Midbrain (tissue), 1 donor: ENCODE measurements at places on chromosomes 3 and 15.

- DNase-seq = no peak
These were observed 50.7 kb downstream of the XYLB start for GRCh38 chr3:38397320-38397719.

DNA sequence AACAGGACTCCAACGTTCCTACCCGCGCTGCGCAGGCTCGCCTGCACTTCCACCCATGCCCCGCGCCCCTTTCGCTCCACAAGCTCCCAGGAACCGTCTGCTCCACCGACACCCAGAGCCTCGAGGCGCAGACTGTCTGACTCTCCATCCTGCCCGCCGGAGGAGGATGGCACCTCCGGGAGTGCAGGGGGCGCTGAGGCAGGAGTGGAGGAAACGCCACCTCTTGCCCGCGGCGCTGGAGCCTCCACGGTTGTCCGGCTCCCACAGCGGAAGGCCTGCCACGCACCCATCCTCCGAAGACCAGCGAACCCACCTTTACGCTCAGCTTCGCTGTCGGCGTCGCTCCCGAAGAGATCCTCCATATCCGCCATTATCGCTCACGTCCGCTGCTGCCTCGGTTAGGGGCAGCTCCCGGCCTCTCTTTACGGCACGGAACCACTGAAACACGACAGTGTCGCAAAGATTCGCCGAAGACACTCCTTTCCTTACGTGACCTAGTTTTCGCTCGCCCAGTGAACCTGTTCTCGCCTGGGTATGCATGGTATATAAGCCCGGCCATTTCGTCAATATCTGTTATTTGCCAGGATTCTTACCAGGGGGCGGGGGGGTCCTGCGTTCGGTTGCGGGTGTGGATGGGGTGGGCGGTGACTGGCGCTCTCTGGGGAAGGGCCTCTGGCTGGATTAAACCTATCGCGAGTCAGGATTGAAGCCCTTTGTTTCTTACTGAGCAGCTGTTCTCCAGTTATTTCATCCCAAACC lies at the start of gene LEO1:
Gene LEO1, minus strand, starts transcription at position 404 of the 759 bp plus-strand sequence. Its CDS starts 33 bp downstream, at position 371.
- peak; percentile 95 for DNase-seq

DNA sequence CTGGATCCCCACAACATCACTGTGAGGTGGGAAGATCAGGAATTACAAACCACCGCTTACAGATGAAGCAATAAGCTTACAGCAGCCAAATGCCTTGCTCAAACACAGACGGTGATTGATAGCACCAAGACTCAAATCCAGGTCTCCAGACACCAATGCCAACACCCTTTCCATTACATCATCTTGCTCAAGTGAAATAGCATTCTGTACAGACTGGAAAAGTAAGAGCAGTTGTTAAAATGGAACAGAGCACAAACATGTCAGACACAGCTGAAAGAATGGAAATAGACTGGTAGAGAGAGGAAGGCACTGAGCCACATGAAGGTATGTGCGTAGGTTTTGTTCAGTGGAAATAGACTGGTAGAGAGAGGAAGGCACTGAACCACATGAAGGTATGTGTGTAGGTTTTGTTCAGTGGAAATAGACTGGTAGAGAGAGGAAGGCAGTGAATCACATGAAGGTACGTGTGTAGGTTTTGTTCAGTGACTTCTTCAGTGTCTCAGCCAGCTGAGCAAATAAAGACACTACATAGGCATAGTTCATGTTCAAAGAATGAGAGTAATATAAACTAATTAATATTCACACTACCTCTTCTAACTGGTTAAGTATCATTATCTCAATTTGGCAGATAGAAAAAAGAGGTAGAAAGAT lies 15.6 kb downstream of the CLDN1 start:
- no peak for DNase-seq

DNA sequence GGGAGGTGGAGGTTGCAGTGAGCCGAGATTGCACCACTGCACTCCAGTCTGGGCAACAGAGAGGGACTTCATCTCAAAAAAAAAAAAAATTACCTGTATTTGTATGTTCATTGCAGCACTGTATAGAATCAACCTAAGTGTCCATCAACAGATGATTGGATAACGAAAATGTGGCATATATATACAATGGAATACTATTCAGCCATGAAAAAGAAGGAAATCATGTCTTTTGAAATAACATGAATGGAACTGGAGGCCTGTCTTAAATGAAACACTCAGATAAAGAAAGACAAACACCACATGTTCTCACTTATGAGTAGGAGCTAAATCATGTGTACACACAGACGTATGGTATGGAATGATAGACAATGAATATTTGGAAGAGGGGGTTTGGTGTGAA lies 59.4 kb upstream of the MEF2A start:
- no peak for DNase-seq

DNA sequence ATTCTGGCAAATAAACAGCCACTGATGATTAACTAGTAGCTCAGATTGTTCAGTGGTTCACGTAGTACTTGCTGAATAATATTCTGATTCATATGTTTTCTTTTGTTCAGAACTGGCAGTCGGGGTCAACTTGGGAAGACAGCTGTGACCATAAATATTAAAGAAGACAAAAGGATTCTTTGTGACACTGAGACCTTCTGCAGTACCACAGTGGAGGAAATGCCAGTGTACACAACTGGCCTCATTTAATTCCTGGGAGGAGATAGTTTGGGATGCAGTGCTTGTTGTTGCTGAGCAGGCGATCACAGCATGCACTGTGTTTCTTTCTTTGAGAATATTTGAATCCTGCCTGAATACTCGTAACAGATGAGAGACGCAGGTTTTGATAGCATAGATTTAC lies 26.7 kb upstream of the MCF2L2 start:
- peak; percentile 77 for DNase-seq

- no peak for DNase-seq
These were observed 10.4 kb upstream of the KLF13 start for GRCh38 chr15:31316135-31316795.

GRCh38 chr3:36372534-36372935 lies 7.8 kb upstream of the STAC start:
- no peak for DNase-seq

GRCh38 chr15:67809441-67809840 lies 15.9 kb upstream of the SKOR1 start:
- no peak for DNase-seq

- no peak for DNase-seq
These were observed 77.2 kb downstream of the IL12A start for GRCh38 chr3:160065786-160066185.

DNA sequence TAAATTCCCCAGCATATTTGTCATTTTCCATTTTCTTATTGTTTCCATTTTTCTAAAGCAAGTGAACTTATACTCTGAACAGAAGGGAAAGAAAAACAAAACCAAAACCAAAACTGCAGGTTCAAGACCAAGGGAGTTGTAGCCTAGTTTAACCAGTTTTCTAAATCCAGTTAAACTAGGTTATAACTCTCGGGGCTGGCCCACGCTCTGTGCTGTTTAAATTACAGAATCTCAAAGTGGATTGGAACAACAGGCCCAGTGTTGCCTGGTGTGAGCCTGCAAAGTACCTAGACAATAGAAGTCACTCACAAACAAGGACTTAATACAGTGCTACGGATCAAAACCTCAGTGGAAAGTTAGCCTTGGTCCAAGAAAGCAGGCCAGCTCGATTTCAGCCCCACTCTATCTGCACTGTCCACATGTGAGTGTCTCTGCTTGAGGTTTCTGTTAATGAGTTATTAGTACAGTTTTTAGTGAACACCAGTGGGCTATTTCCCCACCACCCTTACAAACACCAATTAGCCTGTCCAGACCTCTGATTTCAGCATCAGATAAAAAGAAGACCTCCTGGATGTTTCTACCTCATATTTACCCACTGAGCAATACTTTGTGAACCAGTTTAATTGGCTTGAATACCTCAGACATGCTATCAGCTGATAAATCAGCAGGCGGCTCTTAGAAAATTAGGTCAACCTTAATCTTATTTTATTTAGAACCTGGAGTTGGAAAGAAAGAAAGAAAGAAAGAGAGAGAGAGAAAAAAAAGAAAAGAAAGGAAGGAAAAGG lies 93.8 kb upstream of the PDZRN3 start:
- DNase-seq = no peak

DNA sequence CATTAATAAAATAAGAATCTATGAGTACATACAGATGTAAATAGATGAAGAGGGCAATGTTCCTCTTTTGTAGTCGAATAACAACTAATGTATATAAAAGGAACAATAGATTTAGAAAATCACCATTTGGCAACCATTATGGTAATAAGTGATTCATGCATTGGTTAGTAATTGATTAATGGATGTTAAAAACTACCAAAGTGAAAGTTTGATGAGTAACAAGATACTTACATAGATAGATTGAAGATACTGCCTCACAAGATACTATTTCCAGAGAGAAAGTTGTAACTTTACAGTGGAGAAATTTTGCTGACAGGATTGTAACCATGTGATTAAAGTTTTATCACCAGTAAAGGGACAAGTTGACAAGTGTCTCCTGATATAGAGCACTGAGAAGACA lies 55.0 kb downstream of the TCF12 start:
- no peak for DNase-seq

GRCh38 chr3:184742676-184743135 lies 30.8 kb upstream of the MAGEF1 start:
- no peak for DNase-seq

- no peak for DNase-seq
These were observed 41.6 kb downstream of the PARP15 start for GRCh38 chr3:122619040-122619439.
